ENCODE measurements at places on chromosomes 13 and 19. TPM values are rescaled to one million over a fixed set of nuclear protein-coding genes. Genes with fewer than 3 reads are reported as not detected.

ZFP14 gene
- total RNA-seq: 3.2 TPM

ZIM2 gene
- not detected for total RNA-seq

PCSK4 gene
- total RNA-seq: 1.5 TPM

RXFP2 gene
- total RNA-seq: not detected

RNF225 gene
- not detected for total RNA-seq

PNMA8B gene
- total RNA-seq: 0.75 TPM

FCAR gene
- 0.70 TPM for total RNA-seq

DNA sequence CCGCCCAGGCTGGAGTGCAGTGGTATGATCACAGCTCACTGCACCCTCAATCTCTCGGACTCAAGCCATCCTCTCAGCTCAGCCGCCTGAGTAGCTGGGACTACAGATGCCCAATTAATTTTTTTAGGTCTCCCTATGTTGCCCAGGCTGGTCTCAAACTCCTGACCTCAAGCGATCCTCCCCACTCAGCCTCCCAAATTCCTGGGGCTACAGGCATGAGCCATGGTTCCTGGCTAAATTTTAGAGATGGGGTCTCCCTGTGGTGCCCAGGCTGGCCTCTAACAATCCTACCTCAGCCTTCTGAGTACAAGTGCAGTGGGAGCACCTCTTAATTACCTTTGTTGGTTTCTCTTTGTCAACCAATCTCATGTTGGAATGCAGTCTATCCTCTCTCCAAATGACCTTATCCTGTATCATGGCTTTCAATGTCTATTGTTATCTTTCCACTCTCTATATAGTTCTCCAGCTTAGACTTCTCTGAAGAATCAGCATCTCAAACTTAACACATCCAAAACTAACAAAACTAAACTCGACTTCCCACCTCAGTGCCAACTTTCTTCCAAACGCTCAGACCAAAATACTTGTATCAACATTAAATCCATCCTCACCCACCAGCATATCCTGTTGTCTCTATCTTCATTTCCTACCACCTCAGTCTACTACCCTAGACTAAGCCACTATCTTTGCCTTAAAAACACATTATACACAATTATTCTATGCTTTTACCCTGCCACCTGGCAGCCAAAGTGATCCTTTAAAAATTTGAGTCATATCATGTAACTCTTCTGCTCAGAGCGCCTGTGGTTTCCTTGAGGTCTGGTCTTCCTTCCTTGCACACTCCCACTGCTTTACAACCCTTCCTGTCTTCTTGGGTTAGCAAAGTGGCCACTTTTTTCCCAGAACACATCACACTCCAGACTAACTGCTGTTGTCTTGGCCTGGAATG is 6.7 kb downstream of the TPT1 start:
- no peak for DNase-seq

DNA sequence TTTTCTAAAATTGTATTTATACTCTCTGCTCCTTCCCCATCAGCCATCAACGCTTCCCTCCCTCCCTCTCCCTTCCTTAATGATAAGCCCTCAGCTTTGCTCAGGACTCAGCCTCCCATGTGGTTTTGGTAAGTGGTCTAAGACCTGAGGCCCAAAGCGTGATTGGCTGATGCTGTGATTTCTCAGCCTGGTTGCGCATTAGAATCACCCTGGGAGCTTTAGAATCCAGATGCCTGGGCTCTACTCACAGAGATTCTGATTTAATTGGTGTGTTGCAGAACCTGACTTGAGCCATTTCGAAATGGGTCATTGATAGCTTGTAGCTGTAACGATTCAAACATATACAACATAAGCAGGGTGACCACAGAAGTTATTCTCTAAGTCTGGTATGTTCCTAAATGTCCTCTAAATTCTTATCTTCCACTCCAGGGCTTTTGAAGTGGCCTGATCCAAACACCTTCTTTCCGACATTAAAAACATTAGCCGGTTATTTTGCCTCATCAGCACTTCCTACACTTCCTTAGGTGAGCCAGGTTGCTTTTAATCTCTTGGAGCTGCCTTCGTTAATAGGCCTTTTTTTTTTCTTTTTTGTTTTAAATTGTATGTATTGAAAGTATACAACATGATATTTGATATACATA is 60.6 kb downstream of the LRCH1 start:
- no peak for DNase-seq

DNA sequence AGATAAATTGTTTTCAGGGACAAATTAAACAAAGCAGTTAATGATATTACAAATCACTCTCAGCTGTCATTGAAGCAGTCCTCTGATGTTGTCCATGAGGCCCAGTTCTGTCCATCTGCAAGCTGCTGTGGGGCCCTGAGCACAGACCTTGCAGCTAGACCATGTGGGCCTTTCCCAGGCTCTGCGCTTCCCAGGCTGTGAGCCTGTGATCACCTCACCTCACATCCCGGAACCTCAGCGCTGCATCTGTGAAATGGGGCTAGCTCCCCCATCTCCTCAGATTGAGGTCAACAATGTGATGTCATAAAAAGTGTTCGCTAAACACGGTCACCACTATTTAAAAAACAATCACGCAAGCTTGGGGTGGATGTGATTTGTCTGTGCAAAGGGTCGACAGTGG is 51.9 kb upstream of the UQCRFS1 start:
- DNase-seq: peak; percentile 26

GRCh38 chr13:33459702-33460101 is 174.1 kb upstream of the STARD13 start:
- no peak for DNase-seq

DNA sequence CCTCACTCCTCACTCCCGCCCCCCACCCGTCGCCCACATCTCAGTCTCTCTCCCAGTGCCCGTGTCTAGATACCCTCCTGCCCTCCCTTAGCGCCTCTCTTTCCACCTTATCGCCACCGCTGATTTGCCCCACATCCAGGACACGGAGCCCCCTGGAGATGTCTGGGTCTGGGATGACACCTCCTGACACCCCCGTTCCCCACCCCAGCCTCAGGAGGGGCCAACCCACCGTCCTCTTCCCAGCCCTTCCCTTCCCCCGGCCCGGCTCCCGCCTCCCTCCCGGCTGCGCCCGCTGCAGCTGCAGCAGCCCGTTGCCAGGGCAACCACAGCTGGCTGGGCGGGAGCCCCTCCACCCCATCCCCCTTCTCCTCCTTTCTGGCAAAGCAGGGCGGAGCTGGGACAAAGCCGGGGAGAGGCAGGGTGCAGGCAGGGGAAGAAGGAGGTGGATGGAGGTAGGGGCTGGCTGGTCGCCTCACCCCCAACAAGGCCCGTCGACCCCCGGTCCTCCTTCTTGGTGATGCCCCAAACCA is 13.5 kb downstream of the DPF1 start:
- DNase-seq: no peak

GRCh38 chr13:48720621-48721020 is 66.9 kb downstream of the CYSLTR2 start:
- DNase-seq: no peak

GRCh38 chr19:10390652-10391286 is 10.4 kb upstream of the TYK2 start:
- DNase-seq: no peak

DNA sequence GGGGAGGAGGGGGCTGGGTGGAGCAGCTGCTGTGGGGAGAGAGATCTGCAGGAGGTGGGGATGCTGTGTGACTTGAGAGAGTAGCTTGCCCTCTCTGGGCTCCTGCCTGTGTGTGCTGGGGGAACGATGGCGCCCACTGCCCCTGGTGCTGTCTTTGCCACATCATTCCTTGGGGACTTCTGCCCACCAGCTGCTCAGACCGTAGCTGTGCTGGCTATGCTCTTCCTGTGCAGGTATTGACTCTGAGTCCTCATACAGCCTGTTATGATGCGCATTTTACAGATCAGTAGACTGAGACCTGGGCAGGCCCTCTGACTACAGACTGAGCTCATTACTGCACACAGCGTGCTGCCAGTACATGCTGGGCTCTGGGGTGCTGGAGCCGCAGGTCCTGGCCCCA is 51.1 kb downstream of the DNM2 start:
- no peak for DNase-seq

- DNase-seq: peak; percentile 91
These were observed 14.6 kb downstream of the RAB20 start for GRCh38 chr13:110546926-110547325.

GRCh38 chr13:42266473-42266872 is 5.5 kb upstream of the AKAP11 start:
- no peak for DNase-seq

- DNase-seq: no peak
These were observed 9.7 kb downstream of the INAFM1 start for GRCh38 chr19:47284324-47284899.

GRCh38 chr13:97460004-97460775 is 26.2 kb downstream of the RAP2A start:
- DNase-seq: no peak

DNA sequence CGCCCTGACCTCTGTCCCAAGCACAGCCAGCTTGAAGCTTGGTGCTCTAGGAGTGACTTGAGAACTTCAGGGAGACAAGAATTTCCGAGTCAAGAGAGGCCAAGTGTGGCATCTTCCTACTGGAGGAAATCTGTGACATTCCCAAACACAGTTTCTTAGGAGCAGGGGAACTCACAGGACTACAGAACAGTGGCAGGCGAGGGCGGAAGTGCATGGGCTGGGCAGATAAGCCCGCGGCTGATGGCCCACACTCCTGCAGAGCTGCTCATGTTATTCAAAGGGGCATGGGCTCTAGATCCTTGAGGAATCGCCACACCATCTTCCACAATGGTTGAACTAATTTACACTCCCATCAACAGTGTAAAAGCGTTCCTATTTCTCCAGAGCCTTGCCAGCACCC is 168.8 kb downstream of the KATNAL1 start:
- no peak for DNase-seq
